ENCODE measurements at places on chromosomes 7 and 10. TPM values are rescaled to one million over a fixed set of nuclear protein-coding genes. Genes with fewer than 3 reads are reported as not detected.
A peak's percentile ranks its signal among the peaks of the same experiment; 100 is the strongest.

Gene HOXA9
- total RNA-seq, result 69.0 TPM

Gene NKX1-2
- 0.86 TPM for total RNA-seq

Gene AEBP1
- not detected for total RNA-seq

Gene CFAP46
- not detected for total RNA-seq

- H3K4me1 ChIP-seq, result no peaks in the 10 kb centered on the region
- H3K36me3 ChIP-seq, result peaks cover 37% of the 10 kb centered on the region
- no peak overlapping the region for H3K27ac ChIP-seq
These were observed 9.9 kb downstream of the FAM204A start for GRCh38 chr10:118332236-118332635.

DNA sequence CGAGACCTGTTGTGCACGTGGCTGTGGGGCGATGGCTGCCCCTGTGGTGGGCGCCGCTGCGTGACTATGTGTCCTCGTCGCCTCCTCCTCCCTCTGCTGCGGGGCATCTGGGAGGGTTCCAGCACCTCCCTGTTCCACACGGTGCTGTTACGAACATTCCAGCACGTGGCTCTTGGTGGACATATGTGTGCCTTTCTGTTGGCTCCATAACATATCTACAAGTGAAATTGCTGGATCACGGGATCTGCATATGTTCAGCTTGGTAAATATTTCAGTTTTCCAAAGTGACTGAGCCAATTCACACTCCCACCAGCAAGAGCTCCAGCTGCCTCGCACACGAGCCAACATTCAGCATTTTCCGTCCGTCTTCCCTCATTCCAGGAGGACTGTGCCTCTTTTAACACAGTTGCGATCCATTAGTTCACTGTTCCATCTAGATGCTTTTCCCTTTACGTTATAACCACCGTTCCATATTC, 25.1 kb downstream of the SNX8 start:
- no peaks in the 10 kb centered on the region for H3K27me3 ChIP-seq
- no peaks in the 10 kb centered on the region for H3K4me1 ChIP-seq
- H3K4me3 ChIP-seq, result no peak overlapping the region
- no peak overlapping the region for H3K27ac ChIP-seq

DNA sequence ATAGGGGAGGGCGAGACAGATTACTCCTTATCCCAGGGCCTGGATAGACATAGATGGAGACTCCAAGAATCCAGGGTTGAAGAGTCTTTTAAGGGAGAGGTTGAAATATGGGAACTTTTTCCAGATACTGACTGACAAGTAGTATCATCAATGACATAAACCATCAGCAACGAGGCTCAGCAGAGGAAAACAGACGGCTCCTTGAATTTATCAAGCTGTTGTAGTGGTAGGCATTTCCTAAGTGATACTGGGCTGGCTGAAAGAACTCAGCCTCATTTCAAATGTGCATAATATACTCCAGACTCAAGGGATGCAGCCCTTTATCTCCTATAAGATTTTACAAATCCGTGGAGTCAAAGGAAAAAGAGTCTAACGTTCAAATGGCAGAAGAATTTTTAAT, 150.5 kb downstream of the FANK1 start:
- no peak for DNase-seq
- H3K27ac ChIP-seq, result no peak overlapping the region
- H3K27me3 ChIP-seq, result no peaks in the 10 kb centered on the region

GRCh38 chr7:25223206-25223605, 5.1 kb downstream of the NPVF start:
- no peak overlapping the region for H3K4me3 ChIP-seq
- no peaks in the 10 kb centered on the region for H3K36me3 ChIP-seq

DNA sequence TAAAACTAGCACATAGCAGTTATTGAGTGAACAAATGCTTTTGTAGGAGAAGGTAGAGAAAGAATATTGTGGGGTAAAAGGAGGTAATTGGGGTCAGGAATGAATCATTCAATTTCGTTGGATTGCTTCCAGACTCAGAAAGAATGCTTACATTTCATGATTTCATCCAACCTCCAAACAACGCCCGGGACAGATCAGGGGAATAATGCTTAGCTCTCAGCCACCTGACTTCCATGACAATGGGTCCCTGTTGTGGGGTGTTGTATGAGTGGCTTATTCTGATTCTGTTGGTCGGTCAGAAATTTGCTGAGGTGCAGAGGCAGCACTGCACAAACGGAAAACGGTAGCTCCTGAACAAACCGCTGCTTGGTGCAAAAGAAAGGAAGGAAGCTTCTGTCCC, 24.0 kb upstream of the INPP5F start:
- no peak overlapping the region for H3K27ac ChIP-seq
- H3K27me3 ChIP-seq, result no peaks in the 10 kb centered on the region
- no peak overlapping the region for H3K4me3 ChIP-seq
- no peaks in the 10 kb centered on the region for H3K4me1 ChIP-seq
- DNase-seq, result peak; percentile 25

DNA sequence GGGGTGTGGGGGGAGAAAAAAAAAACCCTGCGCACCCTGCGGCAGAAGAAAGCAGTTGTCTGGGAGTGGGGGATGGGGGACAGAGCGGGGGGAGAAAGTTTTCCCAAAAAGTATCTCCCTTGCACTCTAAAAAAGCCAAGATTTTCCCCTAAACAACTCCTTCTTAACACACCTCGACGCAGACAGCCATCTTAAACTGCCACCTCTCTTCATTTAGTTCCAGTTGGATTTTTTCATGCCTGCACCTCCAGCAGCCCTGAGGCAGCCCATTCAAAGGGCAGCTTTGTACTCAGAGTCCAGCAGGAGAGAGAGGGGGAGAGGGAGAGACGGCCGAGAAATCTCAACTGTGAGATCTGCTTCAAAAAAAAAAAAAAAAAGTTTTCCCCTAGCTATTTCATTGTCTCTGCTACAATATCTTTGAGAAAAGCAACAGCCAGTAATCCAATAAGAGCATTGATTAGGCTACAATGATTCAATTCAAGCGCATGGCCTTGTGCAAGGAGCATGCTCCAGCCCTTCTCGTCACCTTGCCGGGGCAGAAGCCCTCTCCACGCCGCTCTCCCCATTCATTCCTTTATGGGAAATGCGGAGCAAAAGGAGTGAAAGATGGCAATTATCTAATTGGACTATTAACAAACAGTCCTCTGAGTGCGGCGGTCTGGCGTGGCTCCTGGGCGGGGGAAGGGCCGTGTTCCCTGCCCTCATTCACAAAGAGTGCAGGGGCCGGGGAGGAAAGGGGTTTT, 939 bp upstream of the VAX1 start:
- H3K4me1 ChIP-seq, result peaks cover 9% of the 10 kb centered on the region
- H3K36me3 ChIP-seq, result no peaks in the 10 kb centered on the region
- peaks cover 25% of the 10 kb centered on the region for H3K27me3 ChIP-seq
- H3K27ac ChIP-seq, result no peak overlapping the region
- H3K4me3 ChIP-seq, result peak overlapping the region; percentile 75
- peak; percentile 4 for DNase-seq

DNA sequence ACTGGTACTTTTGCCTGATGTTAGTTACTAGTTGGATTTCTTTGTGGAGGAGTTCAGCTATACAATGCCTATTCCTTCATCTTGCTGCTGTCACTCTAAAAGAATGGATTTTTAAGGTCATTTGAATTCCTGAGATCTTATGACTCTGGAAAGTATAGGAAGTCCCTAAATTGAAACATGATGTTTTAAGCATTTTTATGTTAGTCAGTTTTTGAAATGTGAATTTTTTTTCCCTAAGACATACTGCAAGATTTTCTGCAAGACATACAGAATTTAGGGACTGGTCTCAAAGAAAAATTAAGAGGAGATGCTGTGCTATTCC, 355.8 kb downstream of the SUGCT start:
- H3K4me3 ChIP-seq, result no peak overlapping the region
- H3K27ac ChIP-seq, result no peak overlapping the region
- no peaks in the 10 kb centered on the region for H3K4me1 ChIP-seq
- no peak for DNase-seq
- no peaks in the 10 kb centered on the region for H3K36me3 ChIP-seq

- no peak overlapping the region for H3K27ac ChIP-seq
- no peaks in the 10 kb centered on the region for H3K36me3 ChIP-seq
- H3K27me3 ChIP-seq, result no peaks in the 10 kb centered on the region
- no peak for DNase-seq
- no peaks in the 10 kb centered on the region for H3K4me1 ChIP-seq
These were observed 852.7 kb upstream of the PHF14 start for GRCh38 chr7:10120936-10121335.

GRCh38 chr7:118288098-118288497, 63.6 kb downstream of the ANKRD7 start:
- no peaks in the 10 kb centered on the region for H3K4me1 ChIP-seq
- H3K27ac ChIP-seq, result no peak overlapping the region
- DNase-seq, result no peak
- no peaks in the 10 kb centered on the region for H3K36me3 ChIP-seq
- H3K4me3 ChIP-seq, result no peak overlapping the region

- H3K36me3 ChIP-seq, result peaks cover 49% of the 10 kb centered on the region
- H3K4me3 ChIP-seq, result no peak overlapping the region
- peaks cover 27% of the 10 kb centered on the region for H3K4me1 ChIP-seq
- H3K27me3 ChIP-seq, result no peaks in the 10 kb centered on the region
- peak; percentile 97 for DNase-seq
These were observed 167.3 kb downstream of the EGFR start for GRCh38 chr7:55185941-55186609.

- no peak overlapping the region for H3K27ac ChIP-seq
- no peaks in the 10 kb centered on the region for H3K4me1 ChIP-seq
- no peak overlapping the region for H3K4me3 ChIP-seq
- no peak for DNase-seq
These were observed 24.2 kb upstream of the RNF148 start for GRCh38 chr7:122726881-122727280.

- no peak for DNase-seq
- H3K27ac ChIP-seq, result no peak overlapping the region
- H3K27me3 ChIP-seq, result peaks cover 48% of the 10 kb centered on the region
- peaks cover 2% of the 10 kb centered on the region for H3K4me1 ChIP-seq
- H3K36me3 ChIP-seq, result no peaks in the 10 kb centered on the region
These were observed 1.5 kb downstream of the GIMAP8 start for GRCh38 chr7:150451833-150452461.

DNA sequence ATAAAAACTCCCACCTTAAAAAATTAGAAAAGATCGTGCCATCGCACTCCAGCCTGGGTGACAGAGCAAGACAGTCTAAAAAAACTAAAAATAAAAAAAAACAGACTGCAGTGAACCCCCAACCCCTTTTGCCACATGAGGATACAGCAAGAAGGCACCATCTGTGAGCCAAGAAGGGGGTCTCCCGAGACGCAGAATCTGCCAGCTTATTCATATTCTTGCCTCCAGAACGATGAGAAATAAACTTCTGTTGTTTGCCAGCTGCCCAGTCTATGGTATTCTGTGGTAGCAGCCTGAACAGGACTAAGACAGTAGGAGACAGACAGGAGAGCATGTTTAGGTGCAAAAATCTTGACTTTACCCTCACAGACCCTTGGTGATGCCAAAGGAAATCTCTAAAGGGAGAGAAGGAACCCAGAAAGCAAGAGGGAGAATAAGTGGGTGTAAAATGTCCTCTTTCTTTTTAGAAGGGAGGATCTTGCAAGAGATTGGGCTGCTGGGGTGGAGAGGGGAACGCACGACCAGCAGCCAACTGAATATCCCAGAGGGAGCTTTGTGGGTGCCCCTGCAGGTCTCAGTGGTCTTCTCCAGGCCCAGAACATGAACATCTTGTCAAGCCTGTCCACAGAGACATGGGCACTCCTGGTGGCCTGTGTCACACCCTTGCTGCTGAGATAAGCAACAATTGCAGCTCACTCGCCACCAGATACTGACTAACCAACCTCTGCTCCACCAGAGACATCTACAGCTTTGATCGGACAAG, 400.7 kb upstream of the FOXK1 start:
- no peak for DNase-seq
- H3K4me3 ChIP-seq, result no peak overlapping the region
- no peak overlapping the region for H3K27ac ChIP-seq
- no peaks in the 10 kb centered on the region for H3K27me3 ChIP-seq
- peaks cover 5% of the 10 kb centered on the region for H3K4me1 ChIP-seq

DNA sequence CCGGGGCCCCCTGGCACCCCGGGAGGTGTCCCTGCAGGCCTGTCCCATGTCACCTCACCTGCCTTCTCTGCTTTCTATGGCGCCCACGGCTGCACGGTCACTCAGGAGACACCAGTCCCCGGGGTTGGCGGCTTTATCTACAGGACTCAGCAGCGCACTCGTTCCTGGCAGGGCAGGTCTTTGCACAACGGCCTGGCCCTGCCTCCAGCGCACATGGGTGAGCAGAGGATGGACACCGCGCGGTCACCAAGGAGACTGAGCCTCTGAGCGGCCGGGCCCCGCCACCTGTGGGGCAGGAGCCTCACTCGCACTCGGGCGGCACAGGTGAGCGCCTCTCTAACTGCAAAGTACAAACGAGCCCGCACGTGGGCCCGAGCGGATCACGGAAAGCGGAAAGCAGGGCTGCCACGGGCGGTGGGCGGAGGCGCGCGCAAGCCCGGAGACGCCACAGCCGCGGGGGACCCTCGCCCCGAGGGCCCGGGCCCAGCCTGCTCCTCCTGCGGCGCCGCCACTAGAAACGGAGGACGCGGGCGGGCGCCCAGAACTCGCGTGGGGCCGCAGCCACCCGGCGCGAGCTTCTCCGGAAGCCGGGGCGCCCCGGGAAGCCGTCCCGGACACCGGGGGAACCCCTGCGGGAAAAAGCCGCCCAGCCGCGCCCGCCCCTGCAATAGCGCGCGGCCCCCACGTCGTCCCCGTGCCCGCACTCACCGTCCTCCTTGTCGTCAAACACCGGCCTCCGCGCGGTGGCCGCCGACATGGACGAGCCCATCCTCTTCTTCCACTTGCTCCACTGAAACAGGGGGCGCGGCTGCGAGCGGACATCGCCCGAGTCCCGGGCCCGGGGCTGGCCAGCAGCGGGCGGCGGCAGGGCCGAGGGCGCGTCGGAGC, 642 bp downstream of the STK32C start:
- no peaks in the 10 kb centered on the region for H3K36me3 ChIP-seq
- H3K4me3 ChIP-seq, result peak overlapping the region; percentile 75
- H3K27ac ChIP-seq, result no peak overlapping the region

DNA sequence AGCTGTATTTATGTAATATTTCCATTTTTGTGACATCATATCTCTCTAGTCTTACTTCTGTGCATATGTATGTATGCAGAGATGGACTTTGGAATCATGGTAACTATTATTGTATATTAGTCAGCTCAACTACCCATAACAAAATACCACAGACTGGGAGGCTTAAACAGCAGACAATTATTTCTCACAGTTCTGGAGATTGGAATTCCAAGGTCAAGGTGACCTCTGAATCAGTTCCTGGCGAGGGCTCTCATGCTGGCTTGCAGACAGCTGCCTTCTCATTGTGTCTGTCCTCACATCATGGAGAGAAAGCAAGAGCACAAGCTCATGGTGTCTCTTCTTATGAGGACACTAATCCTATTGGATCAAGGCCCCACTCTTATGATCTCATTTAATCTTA, 79.1 kb downstream of the RAMP3 start:
- no peak overlapping the region for H3K27ac ChIP-seq
- H3K4me1 ChIP-seq, result peaks cover 29% of the 10 kb centered on the region
- no peaks in the 10 kb centered on the region for H3K36me3 ChIP-seq
- H3K4me3 ChIP-seq, result no peak overlapping the region
- H3K27me3 ChIP-seq, result peaks cover 34% of the 10 kb centered on the region
- DNase-seq, result no peak

- H3K27me3 ChIP-seq, result no peaks in the 10 kb centered on the region
- no peak overlapping the region for H3K27ac ChIP-seq
- peak; percentile 71 for DNase-seq
- H3K4me1 ChIP-seq, result peaks cover 12% of the 10 kb centered on the region
- no peak overlapping the region for H3K4me3 ChIP-seq
- H3K36me3 ChIP-seq, result 0 out of 2 replicates have a peak, but pooled peaks cover 2% of the 10 kb centered on the region
These were observed 318.9 kb downstream of the KCNMA1 start for GRCh38 chr10:77318739-77319138.

GRCh38 chr7:45968856-45969541, 47.9 kb upstream of the IGFBP3 start:
- peaks cover 5% of the 10 kb centered on the region for H3K4me1 ChIP-seq
